ENCODE measurements at places on chromosomes 1 and 21.

GRCh38 chr1:15992187-15992553 lies 11.9 kb upstream of the SRARP start:
- DNase-seq = no peak

- DNase-seq = no peak
Observed at GRCh38 chr1:173099166-173099565, 48.4 kb upstream of the TNFSF18 start.

DNA sequence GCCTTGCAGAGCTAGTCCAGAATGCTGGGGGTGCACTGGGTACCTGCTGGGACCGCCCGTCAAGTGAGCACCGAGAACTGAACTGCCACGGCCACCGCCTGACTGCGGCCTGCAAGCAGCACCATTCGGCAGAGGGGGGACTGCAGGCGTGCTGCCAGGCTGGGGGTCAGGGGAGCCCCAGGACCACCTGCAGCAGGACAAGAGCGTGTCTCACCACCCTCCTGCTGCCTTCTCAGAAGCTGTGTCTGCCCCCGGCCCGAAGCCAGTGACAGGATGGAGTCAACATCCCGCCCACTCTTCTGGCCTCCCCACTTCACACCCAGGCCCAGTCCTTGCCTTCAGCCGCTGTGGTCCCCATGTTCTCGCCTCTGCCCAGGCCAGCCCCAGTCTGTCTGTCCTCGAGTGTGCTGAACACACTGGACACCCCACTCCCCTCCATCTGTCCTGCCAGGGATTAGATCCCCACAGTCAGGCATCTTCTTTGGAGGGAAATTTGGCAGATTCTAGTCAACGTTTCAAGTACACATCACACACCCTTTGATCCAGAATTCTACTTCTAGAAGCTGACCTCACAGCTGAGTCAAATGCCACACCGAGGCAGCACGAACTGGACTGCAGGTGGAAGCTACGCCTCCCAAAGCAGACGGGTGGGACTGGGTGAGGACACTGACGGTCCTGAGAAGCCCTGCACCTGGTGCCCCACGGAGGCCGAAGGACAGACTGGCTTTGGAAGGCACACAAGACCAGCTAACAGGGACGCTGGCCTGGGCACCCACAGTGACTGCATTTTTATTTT lies 26.0 kb downstream of the PTTG1IP start:
- DNase-seq = no peak

DNA sequence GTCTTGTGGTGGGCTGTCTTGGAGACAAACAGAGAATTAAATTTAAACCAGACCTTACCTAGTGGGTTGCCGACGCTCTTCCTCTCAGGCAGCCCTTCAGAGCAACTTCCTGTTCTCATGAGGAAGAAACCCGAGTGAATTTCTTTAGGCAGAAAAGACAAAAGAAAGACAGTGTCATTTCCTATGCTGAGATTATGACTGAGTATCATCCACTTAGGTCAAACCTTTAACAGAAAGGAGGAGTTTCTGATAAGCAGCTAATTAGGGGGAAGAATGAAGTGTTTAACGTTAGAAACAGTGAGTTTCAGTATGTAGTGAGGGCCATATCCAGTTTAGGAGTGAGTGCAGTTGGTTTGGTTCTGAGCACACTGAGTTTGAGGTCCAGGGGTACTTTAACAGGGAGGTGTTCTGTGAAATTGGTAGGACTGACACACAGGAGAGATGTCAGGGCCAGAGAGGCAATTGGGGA lies 38.7 kb downstream of the FASLG start:
- DNase-seq = no peak

DNA sequence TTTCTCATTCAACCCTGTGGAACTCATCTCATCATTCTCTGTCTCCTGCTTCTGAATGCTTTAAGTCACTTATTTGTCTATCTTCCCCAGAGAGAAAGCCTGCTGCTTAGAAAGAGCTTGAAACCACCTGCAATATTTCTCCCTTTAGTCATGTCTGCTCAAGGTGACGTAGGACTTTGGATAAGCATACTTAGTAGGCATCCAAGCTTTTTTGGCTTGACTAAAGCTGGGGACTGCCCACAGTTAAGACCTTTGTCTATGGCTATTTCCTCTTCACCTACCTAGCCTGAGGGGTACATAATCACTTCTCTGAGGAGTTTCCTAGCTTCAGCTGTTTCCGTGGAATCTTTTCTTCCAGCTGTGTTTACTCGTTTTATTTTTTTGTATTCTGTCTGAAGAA lies 665.8 kb upstream of the CAMK1G start:
- DNase-seq = no peak

- no peak for DNase-seq
Observed at GRCh38 chr1:29563571-29563970, 327.2 kb downstream of the PTPRU start.

- no peak for DNase-seq
Observed at GRCh38 chr1:227032396-227032795, 92.3 kb downstream of the COQ8A start.

DNA sequence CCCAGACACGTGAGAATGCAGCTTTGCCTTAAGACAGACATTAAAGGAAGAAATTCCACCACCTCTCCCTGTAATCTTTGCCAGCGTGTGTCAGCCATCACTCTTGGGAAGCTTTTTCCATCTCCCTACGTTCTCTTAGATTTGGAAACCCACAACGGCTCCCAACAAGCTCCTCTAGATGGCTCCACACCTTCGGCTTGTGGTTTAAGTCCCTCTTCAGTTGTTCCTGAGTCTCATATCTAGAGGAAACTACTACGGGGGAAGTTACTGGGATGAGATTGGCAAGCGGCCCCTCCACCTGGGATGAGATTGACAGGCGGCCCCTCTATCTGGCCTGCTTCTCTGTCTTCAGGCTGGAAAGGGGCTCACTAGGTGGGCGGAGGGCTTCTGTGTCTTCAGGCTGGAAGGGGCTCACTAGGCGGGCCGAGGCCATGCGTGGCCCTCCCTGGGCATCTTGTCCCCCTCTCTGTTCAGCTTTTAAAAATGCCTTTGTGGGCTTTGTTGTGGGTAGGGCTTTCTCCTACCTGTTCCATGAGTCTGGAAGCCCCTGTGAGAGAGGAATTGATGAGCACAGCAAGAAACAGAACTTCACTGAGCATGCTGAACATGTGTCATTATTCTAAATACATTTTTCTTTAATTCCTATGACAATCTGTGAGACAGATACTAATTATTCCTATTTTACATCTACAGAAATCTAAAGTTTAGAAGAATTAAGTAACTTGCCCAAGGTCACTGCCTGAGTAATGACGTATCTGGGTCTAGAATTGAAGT lies 670.5 kb downstream of the KIF26B start:
- DNase-seq = no peak

Data from stimulated activated CD4-positive, alpha-beta T cell treated with anti-CD3 and anti-CD28 coated beads, Interleukin-1b, Interleukin-23, amount 100 ng/mL, for 4 hours (primary cell).